ENCODE measurements at places on chromosomes 16 and 17.

- no peak for DNase-seq
Measured at GRCh38 chr16:3121851-3122467, 9.6 kb downstream of the ZNF205 start.

GRCh38 chr16:90055371-90055770, 21.8 kb downstream of the PRDM7 start:
- DNase-seq: no peak

DNA sequence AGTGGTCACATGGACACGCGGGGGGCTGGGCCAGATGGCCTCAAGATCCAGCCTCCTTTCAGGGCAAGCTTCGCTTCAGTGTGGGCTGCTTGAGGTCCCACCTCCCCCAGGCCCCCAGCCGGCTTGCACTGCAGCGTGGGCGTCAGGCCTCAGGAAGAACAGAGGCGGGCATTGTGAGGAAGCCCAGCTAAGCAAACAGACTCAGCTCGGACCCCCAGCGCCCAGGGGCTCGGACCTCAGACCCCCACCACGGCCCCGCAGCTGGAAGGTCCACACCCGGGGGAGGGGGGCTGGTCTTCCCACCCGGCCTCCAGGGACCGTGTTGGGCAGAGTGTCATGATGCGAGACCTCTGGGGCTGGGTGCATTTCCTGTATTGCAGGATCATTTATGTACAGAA, 24.7 kb upstream of the ZNF469 start:
- DNase-seq: no peak

DNA sequence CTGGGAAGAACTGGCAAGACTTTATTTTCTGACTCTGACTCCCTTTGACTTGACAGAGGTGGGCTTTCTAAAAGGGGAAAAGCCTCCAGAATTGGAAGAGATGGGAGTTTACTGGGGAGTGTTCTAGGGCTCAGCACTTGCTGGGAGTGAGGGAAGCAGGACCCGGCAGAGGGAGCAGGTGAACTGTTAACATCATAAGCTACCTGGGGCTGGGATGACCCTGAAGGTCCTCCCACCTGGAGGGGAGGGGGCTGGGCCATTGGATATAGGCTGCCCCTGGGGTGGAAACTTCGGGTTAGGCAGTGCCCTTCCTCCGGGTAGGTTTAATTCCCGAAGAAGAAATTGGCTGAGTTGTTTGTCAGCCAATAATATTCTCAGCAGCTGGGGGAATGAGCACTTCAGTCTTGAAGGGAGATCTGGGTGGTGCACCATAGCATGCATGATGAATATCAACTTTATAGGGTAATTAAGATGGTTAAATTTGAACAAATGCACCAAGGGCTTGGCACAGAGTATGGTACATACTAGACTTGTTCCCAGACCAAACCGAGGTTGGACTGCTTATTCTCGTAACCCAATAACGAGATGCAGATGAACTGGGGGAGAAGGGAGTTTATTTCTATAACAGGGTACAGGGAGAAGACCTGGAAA, 337.0 kb downstream of the HAPSTR1 start:
- no peak for DNase-seq

DNA sequence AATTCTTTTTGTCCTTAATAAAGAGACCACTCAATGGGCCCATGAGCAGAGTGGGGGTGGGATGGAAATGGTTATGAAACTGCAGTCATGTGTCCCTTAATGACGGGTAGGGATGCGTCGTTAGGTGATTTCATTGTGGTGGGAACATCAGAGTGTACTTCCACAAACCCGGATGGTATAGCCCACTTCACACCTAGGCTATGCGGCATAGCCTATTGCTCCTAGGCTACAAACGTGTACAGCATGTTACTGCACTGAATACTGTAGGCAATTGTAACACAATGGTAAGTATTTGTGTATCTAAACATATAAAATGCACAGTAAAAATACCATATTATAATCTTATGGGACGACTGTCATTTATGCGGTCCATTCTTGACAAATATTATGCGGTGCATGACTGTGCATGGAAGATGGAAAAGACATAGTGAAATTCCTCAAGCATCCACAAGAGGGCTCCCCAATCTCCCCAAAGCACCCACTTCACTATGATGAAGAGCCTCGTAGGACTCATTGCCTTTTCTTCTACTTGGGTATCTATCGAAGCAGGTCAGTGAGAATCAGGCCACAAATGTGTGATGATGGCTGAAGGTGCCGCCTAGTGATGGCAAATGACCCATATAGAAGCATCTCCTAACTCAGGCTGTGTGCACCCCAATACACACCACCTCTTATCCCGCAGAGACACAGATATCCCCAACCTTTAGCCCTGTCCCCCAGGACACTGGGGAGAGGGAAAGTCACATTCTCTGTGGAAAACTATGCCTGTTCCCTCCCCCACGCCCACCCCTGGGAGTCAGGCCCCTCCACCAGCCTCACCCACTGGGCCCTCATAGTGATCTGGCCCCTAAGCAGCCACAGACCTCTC, 43.5 kb downstream of the TBX21 start:
- DNase-seq: peak; percentile 14

DNA sequence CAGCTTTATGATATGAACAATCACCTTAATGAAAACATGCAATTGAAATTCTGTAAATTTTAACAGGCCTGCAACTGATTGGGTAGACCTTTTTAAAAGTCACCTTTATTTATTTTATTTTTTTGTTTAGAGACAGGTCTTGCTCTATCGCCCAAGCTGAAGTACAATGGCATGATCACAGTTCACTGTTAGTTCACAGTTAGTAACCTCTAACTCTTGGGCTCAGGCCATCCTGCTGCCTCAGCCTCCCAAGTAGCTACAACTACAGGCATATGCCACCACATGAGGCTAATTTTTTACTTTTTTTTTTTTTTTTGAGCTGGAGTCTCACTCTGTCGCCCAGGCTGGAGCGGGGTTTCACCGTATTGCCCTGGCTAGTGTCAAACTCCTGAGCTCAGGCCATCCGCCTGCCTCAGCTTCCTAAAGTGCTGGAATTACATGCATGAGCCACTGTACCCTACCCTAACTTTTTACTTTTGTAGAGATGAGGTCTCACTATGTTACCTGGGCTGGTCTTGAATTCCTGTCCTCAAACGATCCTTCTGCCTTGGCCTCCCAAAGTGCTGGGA, 28.0 kb downstream of the AP1G1 start:
- no peak for DNase-seq

DNA sequence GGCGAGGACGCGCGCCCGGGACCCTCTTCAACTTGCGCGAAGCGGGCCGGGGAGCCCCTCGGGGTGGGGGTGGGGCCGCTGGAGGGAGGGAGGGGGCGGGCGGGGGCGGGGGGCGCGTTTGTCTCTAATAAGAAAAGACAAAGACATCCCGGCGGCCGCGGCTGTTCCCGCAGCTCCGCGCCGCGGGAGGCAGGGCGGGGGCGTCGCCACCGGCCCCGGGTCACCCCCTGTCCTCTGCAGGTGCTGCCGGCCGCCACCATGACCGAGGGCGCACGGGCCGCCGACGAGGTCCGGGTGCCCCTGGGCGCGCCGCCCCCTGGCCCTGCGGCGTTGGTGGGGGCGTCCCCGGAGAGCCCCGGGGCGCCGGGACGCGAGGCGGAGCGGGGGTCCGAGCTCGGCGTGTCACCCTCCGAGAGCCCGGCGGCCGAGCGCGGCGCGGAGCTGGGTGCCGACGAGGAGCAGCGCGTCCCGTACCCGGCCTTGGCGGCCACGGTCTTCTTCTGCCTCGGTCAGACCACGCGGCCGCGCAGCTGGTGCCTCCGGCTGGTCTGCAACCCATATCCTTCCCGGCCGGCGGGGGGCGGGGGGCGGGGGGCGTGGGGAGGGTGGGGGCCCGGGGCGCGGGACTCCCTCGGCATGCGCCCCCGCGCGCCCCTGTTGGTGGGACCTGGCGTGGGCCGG, 714 bp downstream of the CACNA1H start:
- DNase-seq: no peak

DNA sequence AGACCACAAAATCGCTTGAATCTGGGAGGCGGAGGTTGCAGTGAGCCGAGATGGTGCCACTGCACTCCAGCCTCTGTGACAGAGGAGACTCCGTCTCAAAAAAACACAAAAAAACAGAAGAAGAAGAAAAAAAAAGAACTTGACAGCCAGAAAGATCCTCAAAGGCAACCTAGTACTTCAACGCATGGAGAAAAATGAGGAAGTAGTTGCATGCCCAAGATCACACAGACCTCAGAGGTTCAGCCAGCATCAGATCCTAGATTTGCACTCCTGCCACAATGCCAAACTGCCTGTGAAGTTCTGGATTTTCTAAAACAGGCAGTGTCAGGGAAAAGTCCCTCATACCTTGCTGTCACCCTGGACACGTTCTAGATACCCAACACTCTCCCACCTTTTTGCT, 1.5 kb downstream of the ATPAF2 start:
- DNase-seq: no peak
